Activated T-helper 1 cell treated with Interleukin-2 at 50 U/mL for 16 hours (primary cell): ENCODE measurements at places on chromosomes 12 and 14.

DNA sequence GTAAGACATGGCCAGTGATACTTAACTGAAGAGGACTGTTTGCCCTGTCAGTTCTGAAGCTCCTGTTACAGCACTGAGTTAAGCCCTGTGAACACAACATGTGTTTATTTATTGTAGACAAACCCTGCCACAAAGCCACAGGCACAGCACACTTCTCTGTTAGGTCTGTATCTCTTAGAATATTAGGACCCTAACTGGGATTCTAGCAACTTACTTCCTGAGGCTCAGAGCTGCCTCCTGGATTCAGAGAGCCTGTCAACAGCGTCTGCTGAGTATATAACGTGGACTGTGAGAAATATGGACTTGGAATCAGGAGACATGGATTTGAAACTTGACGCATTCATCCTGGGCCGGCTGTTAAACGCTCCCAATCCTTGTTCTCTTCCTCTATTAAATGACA lies 135.0 kb upstream of the HIF1A start:
- DNase-seq = no peak

GRCh38 chr12:104466709-104467345 lies 10.1 kb downstream of the CHST11 start:
- no peak for DNase-seq

DNA sequence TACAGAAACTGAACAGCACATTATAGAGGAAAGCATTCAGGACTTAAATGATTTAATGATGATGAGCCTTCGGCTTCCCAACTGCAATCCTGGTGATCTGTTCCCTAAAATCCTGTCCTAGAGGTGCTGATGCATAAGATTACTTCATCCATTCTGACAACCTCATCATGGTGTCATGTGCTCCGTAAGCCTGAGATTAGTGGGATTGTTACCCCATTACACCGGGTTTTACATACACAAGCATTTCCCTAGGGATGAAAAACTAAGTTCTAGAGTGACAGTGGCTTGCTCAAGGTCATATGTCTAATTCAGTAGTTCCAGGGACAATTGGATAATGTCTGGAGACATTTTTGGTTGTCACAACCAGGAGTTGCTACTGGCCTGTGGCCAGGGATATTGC lies 2.5 kb upstream of the RNASE13 start:
- DNase-seq = no peak

GRCh38 chr12:115943630-115944391 lies 333.7 kb downstream of the MED13L start:
- no peak for DNase-seq

DNA sequence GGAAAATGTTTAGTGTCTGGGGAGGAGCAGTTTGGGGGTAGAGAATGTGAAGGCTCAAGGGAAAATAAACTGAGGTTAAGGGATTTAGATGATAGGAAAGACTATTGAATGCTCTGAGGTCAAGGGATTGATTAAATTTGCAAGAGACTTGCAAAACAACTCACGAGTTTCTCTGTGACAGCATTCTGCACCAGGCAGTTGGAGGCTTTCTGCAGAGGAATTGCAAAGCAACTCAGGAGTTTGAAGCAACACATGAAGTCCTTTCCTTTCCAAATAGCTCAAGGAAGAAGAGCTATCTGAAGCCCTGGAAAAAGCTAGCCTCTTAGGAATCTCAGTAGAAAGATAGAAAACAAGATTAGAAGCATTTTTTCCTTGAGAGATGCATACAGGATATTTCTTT lies 23.9 kb downstream of the SLC7A8 start:
- no peak for DNase-seq

DNA sequence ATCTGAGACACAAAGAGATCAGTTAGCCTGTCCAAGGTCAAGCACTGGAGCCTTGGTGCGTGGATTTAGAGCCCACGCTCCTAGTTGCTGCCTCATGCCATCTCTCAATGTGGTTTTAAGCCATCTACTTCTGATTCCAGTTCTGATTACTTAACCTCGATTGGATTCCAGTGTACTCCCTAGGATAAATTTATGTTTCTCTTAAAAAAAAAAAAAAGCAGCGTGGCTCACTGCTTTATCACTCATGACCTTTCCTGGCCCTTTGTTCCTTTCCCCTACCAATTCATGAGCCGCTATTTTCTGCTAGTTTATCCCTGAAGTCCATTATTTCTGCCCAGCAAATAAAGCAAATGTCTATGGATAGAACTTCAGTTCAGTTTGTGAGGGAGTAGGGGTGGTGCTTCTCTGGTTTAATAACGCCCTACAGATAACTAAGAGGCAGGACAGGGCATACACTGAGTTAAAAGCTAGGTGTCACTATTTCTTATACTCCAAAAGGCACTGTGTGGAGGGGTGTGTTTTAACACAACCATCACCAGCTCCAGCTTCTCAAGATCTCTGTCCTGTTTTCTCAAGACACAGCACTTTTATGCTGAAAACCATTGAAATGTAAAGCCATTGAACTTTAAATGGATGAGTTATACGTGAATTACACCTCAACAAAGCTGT lies 9.8 kb upstream of the PARP11 start:
- DNase-seq = no peak

DNA sequence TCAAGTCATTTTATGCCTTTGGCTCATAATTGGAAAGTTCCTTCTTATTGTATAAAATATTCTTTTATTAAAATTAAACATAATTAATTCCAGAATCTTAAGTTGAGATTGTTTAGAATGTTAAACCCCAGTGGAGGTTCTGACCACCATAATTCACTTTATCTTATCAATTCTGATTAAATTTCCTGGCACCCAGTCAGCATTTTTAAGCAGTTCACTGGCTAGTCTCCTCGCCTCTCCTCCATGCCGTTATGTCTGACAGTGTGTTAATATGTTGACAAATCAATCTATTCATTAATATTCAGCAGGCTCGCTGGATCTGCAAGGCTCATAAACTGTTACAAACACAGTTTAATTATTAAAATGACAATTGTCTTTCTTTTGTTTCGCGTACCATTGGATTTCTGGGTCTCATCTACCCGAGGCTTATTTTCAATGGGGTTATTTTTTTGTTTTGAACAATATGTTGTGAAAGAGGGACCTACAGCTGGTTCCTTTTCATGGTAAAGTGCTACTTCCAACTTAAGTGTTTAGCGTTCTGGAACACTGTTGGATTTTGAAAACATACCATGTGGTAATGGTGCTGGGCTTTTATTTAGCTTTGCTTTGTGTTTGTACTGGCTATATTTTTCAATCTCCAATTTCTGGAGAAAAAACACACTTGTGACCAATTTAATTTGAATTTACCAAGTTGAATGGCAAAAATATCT lies 339.7 kb downstream of the PRKD1 start:
- DNase-seq = no peak

DNA sequence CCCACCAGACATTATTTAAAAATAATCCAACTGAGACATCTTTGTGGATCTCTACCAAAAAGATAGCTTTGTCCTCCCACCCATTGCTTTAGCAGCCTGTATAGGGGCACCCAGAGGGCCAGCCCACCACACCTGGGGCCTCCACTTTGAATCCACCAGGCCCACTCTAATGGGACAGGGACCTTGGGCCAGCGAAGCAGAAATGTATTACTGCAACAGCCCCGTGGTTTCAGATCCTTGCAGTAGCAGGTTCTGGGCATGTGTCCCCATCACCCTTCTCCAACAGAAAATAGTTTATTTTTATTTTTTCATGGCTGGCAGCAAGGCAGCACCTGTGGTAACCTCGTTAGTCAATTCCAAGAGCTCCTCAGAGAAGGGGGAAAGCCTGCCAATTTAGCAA lies 218.4 kb downstream of the ZFP36L1 start:
- DNase-seq = no peak

DNA sequence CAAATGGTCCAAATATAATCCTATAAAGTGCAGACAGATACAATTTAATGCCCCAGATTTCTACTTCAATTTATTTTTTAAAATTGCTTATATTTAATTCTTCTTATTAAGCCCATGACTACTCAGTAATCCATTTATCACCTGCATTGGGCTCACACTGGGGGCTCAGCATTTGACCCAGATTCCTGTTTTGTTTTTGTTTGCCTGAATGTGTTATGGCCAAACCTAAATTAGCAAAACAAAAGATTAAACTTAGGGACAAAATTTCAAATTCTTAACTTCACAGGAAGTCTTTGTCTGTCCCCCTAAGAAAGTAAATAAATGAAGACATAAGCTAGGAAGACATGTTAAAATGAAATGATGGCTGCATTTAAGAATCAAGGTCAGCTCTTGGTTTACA lies 322.3 kb downstream of the RMST start:
- no peak for DNase-seq

DNA sequence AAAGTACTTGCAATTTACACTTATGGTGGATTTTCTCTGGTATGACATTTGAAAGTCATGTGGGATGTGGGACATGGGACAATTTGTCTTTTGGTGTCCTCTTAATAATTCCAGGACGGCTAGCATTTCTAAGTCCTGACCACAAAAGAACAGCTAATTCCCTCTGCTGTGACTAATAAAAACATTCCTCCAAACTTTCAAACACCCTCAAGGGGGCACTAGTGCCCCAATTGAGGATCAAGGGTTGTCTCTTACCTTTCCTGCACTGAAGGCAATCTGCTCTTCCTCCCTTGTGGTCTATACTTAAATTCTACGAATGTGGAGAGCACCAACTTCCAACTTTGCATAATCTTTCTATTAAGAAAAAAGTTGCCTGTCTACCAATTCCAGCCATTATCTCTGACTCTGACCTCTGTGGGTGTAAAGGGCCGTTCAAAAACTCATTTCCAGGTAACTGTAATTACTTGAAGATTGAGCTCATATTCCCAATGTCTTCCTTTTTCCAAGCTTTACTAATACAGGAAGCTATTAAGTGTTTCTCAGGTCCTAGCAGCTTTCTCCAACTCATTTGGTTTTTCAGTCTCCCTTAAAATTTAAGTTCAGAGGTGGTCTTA lies 210.2 kb downstream of the PTPRO start:
- peak; percentile 24 for DNase-seq

- no peak for DNase-seq
These were observed 61.9 kb downstream of the SLC41A2 start for GRCh38 chr12:104896146-104896545.

- no peak for DNase-seq
These were observed 1322.3 kb upstream of the SEL1L start for GRCh38 chr14:82855912-82856391.

GRCh38 chr14:91885113-91885712 lies 17.9 kb upstream of the TC2N start:
- no peak for DNase-seq

GRCh38 chr14:101110729-101111619 lies 207.5 kb upstream of the RTL1 start:
- DNase-seq = no peak

GRCh38 chr12:113271853-113272561 lies 50.7 kb downstream of the TPCN1 start:
- DNase-seq = no peak
